ENCODE measurements at places on chromosomes 1 and 21.
A peak's percentile ranks its signal among the peaks of the same experiment; 100 is the strongest.

- no peak for DNase-seq
Observed at GRCh38 chr1:166272851-166273250, 106.0 kb upstream of the FAM78B start.

GRCh38 chr1:161121834-161122233 is 3.9 kb downstream of the NIT1 start:
- DNase-seq = no peak

GRCh38 chr1:86339014-86339812 is 56.9 kb downstream of the ODF2L start:
- no peak for DNase-seq

DNA sequence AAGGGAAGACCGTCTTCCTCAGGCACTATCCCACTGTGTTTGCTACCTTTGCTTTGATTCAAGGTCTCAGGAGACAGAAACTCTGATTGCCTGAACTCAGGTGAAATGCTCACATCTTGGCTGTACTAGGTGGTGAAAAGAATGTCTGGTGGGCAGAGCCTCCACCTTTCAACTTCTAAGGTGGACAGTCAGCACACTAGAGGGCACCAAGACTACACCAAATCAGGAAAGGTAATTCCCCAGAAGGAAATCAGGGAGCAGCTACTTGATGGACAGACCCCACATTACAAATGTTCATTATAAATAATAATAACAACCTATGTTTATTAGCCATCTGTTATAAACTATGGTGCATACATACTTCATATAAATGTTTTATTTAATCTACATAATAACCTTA is 220.9 kb downstream of the ATG4C start:
- DNase-seq = peak; percentile 28

- no peak for DNase-seq
Observed at GRCh38 chr1:11779715-11780379, 17.9 kb downstream of the C1orf167 start.

DNA sequence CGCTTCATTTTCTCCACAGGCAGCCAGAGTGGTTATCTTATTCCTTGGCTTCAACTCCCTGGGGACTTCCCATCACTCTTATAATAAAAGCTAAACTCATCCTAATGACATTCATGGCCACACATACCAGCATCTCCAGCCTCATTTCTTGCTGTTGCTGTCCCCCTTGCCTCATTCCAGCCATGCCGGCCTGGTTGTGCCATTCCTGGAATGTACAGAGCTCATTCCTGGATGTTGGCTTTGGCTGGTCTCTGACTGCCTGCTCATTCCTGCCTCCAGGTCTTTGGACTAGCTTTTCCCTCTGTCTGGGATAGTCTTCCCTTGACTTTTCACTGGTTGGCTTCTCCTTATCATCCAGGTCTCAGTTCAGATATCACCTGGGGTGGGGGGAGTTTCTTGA is 2.4 kb upstream of the PEF1 start:
- DNase-seq = no peak

DNA sequence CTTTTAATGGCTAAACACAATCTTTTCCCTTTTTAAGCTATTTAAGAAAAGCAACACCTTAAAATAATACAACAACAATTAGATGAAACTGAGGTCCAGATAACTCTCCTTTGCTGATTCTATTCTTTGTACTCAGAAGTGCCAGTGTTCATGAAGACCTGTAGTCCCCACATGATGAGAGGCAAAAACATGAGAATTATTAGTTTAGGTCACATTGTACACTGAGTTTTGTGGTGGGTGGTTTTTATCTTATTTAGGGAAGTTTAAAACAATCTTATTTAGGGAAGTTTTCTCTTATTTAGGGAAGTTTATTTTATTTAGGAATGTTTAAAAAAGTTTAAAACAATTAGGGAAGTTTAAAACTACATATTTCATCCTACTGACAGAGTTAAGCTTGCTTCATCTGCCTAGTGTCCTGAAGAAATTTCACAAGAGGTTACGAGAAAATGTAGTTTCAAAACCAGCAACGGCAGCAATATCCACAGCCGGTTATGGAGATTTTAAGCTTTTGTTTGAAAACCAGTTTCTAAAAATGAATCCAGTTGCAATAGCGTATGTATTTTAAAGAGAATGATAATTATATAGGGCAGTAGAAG is 7.8 kb upstream of the OR14I1 start:
- DNase-seq = no peak

DNA sequence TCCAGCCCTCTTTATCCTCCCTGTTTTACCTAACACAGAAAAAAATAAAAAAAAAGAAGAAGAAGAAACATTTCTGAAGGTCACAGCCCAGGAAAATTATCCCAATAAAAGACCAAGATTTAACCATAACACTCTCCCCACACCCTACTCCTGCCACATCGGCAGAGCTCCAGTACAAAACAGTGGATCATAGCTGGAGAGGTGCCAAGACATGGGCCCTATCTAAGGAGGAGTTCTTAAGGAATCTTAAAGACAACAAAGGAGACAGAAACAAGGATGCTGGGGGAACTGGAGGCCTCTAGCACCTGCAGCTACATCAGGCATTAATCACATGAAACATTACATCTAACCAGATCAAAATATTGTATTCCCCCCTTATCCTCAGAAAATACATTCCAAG is 432.8 kb downstream of the MATN1 start:
- DNase-seq = no peak

DNA sequence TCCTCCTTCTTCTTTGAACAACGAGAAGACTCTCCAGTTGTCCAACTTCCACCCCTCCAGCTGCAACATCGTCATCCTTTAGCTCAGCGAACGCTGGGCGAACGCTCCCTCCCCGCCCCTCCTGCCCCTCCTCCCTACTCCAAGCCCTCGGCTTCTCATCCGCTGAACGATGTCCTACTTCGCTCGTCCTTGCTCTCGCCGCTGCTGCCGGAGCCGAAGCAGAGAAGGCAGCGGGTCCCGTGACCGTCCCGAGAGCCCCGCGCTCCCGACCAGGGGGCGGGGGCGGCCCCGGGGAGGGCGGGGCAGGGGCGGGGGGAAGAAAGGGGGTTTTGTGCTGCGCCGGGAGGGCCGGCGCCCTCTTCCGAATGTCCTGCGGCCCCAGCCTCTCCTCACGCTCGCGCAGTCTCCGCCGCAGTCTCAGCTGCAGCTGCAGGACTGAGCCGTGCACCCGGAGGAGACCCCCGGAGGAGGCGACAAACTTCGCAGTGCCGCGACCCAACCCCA is at the start of gene BCAN:
Gene BCAN, plus strand, starts transcription at position 357 of the 504 bp plus-strand sequence. CDS start 3,938 bp downstream, outside the sequence.
- DNase-seq = no peak

GRCh38 chr1:46549697-46550681 is 1.5 kb downstream of the KNCN start:
- DNase-seq = no peak

GRCh38 chr1:84089867-84090266 is 54.2 kb upstream of the PRKACB start:
- no peak for DNase-seq

- DNase-seq = peak; percentile 67
Observed at GRCh38 chr1:21329209-21329844, 39.1 kb upstream of the ECE1 start.

DNA sequence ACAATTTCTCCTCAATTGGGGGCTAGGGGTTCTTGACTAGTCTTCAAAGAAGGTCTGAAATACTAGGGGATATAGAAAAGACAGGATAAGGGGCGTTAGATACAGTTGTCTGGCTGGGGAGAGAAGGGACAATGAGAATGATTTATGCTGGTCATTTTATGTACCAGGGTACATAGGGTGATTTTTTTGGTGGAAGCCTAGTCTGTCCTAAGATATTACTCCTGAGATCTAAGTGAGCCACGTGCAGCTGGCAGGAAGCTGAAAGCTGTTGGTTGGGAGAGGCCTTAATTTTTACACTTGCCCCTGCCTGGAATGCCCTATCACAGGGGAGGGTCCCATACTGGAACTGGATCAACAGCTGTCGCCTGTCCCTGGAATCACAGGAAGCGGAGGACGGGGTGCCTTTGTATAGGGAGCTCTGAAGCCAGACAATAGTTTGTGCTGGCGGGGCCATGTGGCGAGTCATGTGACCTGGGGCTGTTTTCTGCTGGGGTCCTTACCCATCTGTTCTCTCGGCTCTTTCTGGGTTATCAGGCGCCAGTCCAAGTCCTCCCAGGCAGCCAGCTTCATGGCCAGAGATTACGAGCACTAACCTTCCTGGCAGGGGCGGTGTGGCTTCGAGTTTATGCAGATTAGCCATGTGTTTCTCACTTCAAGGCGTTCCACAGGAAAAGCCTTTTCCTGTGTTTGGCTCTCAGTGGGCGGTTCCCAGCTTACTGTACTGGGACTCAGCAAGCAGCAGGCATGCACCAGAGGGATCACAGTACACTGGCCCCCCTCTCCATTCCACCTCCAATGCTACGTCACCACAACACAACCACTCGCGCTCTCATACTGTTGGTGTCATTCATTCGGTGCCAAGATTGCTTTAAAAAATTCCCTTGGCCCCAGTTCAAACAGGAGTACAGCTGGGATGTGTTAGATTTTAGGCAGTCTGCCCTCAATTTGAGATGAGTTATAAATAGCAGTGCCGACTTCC is 27.5 kb downstream of the ARID1A start:
- DNase-seq = peak; percentile 94

DNA sequence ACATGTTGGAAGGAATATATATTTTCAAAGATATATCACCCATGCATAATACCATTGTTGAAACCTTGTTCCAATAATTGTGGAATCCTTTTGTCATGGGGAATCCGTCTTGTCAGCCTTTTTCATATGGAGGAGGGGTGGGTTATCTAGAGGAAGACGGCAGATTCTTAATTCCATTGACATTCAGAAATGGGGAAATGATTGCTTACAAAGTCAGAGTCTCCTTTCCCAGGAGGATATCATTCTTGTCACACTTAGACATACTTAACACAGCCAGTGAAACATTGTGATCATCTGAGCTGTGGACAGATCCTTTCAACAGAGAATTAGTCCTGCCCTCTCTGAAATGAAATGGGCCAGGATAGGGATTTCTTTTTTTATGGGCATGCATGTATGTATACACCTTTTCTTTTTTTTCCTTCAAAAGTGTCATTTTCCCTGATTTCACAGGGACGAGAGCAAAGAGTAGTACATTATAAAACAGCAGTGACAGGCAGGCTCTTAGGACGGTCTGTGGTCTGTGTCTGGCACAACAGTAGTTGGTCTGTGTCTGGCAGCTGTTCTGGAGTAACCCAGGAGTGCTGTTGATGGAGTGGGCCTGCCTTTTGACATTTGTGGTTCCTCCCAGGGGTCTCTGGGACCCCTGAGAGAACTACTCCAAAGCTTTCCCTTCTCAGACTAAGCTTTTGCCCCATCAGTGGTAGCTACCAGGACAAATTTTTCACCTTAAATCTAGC is 50.1 kb downstream of the VPS13D start:
- DNase-seq = no peak

DNA sequence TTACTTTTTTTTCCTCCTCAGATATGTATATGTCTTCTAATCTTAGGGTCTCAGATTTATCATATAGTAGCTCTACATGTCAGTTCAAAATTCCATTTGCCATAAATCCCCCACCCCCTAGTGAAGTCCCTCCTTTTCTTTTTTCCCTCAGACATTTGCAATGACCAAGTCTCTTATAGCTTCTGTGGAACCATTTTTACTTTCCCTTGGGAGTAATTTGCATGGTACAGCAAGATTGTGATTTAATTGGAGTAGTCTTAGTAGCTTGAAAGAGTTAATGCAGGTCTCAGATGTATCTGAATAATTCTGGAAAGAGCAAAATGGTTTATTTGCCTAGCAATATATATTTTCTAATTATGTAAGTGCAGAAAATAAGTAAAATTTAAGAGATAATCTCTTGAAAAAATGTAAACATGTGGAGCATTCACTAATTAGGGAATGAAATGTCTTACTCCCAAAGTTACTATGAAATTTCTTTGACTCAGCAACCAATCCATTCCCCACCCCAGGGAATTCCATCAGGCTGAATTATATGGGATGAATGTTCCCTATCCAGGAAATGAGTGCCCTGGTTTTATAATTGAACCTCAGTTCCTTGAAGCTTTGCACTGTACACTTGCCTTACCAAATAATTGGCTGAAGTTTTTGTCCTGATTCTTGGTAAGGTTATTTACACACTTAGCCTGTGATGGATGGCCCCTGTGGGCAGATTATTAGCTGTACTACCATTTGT is 267.0 kb downstream of the DNM3 start:
- DNase-seq = no peak

GRCh38 chr1:178192686-178193085 is 98.8 kb downstream of the RASAL2 start:
- DNase-seq = peak; percentile 60

GRCh38 chr1:161940866-161941591 is 82.6 kb downstream of the OLFML2B start:
- DNase-seq = no peak

DNA sequence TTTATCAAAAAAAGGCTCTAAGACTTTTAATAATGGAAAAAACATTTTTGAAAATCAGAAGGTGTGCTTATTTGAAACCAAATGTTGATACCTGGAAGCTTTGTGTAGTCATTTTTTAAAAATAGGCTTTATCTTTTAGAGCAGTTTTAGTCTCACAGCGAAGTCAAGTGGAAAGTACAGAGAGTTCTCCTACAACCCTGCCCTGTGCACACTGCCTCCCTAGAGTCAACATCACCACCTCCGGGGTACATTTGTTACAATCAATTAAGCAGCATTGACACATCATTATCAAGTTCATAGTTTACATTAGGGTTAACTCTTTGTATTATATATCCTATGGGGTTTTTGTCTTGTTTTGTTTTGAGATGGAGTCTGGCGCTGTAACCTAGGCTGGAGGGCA is 10.7 kb upstream of the ERO1B start:
- DNase-seq = peak; percentile 67

DNA sequence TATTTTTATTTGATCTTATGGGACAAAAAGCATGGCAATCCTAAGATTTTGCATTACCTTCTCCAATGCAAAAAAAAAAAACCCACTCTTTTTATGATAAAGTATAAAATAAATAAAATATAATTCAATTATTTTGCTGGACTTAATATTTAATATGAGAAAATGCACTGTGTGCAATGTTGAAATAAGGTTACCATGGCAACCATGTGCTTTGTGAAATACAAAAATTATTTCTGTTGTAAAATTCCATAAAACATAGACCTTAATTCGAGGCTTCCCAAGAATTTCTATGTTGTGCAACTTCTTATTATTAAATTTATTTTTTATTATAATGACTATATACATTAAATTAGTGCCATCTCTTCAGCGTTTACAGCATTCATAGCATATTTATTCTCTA is 989.5 kb downstream of the MRPL39 start:
- no peak for DNase-seq

GRCh38 chr1:193417403-193417802 is 231.0 kb upstream of the B3GALT2 start:
- DNase-seq = no peak

GRCh38 chr21:25501996-25502665 is 105.2 kb downstream of the MRPL39 start:
- no peak for DNase-seq

GRCh38 chr21:41883582-41883981 is 4.4 kb upstream of the PRDM15 start:
- DNase-seq = no peak

GRCh38 chr1:85847356-85847755 is 139.1 kb upstream of the ZNHIT6 start:
- no peak for DNase-seq

GRCh38 chr1:6358757-6359201 is 34.8 kb downstream of the ACOT7 start:
- DNase-seq = peak; percentile 37

Measured in body of pancreas (tissue), 4 donors.